ENCODE measurements at places on chromosomes 13 and 19.
A peak's percentile ranks its signal among the peaks of the same experiment; 100 is the strongest.

- DNase-seq = no peak
These were observed 86.3 kb downstream of the LRCH1 start for GRCh38 chr13:46639033-46639981.

DNA sequence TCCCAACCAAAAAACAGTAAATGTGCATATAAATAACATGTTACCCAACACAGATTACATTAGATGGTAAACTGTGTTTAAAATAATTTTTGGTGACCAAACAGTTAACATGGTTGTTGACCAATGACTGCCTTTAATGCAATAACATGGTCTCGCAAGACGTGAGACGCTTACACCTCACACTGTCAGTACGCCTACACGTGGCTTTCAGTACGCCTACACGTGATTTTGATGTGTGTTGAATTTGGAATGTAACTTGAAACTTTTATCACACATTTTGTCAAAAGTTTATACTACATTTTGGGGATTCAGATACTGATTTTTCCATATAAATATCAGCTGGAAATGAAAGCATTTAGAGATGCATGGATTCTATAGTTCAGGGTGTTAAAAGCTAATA lies 32.0 kb downstream of the SLC7A9 start:
- no peak for DNase-seq

DNA sequence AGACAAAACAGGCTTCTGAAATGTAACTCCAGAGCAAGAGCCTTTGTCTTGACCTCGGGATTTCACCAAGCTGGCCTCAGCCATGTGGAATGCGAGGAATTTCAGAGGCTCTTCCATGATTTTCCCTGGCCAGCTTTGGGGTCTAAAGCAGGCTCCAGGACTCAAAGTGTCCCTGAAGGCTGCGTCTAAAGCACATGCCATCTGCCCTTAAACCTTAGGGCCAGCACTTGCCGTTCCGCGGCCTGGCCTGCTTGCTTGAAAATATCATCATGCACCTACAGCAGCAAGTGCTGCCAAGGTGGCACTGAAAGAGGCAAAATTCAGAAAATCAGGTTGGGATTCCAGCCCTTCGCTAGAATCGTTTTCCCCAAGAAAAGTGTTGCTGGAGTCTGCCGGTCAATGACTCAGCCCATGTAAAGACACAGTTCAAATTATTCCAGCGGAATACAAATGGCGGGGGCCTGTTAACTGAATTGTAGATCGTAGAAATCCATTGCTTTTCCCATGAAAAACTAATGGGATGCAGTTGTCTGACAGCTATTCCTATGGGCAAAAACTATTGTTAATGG lies 105.7 kb upstream of the RAP2A start:
- DNase-seq = no peak

DNA sequence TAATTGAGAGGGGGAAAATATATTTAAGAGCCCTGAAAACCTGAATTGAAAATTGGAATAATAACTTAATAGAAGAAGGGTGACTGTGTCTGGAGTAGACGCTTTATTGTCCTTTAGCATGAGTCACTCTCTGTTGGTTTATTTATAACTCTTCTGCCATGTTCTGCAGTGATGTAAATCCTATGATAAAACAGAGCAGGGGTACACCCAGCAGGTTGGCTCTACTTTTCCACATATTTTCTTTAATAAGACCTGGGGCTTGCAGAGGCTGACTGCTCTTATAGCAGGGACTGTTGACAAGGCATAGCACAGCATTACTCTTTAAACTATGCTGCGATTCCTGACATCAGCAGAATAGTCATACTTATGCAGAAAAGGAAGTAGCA lies 389.9 kb upstream of the PCDH9 start:
- DNase-seq = no peak

GRCh38 chr13:30346153-30346788 lies 38.9 kb upstream of the KATNAL1 start:
- DNase-seq = peak; percentile 13

DNA sequence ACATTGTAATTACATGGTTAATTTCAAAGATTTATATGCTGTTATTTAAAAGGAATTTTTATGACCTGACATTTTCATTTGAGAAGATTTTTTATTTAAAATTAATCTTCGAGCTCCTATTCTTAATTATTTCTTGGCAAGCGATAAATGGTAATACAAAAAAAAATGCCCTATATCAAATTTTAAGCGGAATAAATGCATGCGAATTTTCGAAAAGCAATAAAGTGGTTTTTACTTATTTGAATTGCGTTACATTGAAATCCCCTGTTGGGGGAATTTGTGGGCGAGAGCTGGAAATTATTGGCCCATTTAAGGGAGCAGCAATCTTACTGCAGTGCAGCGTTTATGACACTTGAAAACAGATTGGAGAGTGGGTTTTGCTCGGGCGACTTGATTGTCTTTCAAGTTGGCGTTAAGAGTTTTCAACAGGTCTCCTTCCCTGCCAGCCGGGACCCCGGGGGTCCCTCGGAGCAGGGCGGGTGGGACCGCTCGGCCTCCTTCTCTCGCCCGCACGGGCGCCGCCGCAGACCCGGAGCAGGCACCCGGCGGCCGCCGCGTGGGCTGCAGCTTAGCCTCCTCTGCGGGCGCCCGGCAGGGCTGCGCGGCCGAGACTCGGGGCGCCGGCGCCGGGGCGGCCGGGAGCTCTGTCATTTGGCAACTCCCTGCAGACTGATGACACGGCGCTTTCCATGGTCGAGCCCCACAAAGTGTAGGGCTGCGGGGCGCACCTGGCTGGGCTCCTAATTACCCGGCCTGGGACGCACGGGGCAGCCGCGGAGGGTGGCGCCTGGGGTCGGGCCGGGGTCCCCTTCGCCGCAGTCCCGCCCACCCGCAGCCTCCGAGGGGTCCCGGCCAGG lies 255.1 kb upstream of the SOX21 start:
- DNase-seq = no peak

GRCh38 chr19:47523473-47523872 lies 8.6 kb upstream of the NAPA start:
- no peak for DNase-seq

GRCh38 chr19:13152356-13152973 lies 2.3 kb downstream of the IER2 start:
- DNase-seq = no peak

DNA sequence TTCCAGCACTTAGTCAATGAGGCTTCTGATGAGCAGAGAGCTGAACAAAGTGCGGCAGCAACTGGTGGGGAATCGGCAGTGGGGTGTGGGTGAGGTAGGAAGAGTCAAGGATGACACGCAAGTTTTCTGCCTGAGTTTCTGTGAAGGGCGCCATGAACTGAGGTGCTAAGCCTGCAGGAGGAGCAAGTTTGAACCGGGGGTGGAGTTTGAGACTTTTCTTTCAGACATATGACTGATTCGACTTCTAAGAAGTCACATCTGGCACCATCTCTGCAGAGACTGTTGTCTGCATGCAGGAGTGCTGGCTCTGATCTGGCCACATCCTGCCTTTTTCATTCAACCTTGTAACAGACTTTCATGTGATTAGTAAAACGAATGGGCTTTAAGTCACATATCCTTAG lies 14.8 kb upstream of the GPI start:
- DNase-seq = peak; percentile 64

DNA sequence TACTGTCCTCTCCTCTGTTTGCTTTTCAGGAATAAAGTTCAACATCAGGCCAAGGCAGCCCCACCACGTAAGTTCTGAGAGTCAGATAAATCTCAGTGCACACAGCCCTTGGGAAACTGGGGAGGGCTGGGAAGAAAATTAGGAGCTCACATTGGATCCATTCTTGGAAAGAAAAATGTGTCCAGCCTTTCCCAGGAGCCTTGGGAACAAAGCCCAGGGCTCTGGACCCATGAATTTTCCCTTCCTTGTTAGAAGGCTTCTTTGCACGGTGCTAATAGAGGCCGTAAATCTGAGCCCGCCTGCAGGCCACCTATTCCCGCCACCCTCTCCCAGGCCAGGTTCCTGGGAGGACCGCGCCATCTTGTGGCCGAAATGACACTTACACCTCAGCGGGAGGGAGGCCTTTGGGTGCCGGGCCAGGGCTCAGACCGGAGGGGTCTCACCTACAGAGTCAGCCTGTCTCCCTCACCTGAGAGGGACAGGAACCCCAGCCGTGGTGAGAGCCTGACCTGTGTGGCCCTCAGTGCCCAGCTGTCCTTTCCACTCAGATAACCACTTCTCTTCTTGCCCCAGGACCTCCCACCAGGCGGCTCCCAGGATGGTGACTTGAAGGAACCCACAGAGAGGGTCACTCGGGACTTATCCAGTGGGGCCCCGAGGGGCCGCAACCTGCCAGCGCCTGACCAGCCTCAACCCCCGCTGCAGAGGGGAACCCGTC lies 25.1 kb upstream of the KCTD15 start:
- peak; percentile 29 for DNase-seq

DNA sequence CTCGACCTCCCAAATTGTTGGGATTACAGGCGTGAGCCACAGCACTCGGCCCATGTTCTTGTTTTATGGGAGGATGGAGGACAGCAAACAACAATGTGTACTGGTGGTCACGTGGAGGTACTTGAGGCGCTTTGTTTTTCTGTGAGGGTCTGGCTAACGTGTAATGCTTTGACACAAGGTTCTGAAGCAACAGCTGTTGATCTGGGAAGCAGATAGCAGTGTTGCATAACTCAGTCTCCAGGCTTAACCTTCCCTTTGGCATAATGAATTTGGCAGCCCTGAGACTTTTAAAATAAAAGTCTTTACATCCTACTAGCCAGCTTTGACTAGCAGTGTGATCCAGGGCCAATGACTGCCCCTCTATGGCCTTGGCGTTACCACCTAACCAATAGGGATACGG lies 6.9 kb upstream of the ZNF580 start:
- no peak for DNase-seq

DNA sequence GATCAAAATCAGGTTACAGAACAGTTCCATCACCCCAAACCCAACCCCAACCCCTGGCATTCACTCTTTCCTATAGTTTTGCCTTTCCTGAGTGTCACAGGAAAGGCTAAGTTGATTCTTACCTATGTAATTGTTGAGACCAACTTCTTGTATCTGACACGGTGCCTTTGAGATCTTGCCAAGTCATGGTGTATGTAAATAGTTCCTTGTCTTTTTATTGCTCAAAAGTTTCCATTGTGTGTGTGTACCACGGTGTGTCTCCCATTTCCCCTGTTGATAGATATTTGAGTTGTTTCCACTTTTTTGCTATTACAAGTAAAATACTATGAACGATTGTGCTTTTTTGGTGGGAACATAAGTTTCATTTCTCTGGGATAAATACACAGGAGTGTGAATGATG lies 3.3 kb upstream of the IGFL2 start:
- DNase-seq = no peak

- DNase-seq = no peak
These were observed 510.0 kb upstream of the KLF12 start for GRCh38 chr13:74644229-74644628.

DNA sequence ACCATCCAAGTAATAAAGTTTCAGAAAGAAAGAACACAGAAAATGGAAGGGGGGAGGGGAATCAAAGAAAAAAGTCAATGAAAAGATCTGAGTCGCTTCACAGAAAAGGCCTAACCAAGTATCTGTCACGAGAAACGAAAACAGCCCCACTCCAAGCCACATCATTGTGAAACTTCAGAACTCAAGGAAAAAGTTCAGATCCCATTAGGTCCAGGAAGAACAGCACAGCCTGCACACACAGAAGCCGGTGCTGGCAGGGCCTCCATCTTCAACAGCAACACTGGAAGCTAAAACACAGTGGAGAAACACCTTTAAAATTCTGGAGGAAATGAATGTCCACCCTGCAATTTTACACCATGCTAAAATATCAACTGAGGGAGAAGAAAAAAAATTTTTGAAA lies 8.0 kb downstream of the STK24 start:
- no peak for DNase-seq

DNA sequence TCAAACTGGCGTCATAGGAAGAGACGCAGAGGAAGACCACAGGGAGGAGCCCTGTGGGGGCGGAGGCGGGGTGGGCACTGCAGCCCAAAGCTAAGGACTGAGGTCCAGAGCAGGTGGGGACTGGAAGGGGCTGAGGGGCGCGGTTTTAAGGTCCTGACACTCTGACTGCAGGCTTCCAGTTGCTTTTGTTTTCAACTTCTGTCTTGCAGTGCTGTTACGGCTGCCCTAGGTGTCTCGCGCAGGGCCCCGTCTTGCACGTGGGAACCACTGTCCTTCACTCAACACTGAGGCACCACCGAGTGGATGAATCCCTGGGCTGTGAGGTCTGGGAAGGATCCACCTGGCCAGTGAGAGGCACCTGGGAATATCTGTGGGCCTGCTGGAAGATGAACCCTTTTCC lies 76.0 kb downstream of the TEX29 start:
- DNase-seq = no peak

DNA sequence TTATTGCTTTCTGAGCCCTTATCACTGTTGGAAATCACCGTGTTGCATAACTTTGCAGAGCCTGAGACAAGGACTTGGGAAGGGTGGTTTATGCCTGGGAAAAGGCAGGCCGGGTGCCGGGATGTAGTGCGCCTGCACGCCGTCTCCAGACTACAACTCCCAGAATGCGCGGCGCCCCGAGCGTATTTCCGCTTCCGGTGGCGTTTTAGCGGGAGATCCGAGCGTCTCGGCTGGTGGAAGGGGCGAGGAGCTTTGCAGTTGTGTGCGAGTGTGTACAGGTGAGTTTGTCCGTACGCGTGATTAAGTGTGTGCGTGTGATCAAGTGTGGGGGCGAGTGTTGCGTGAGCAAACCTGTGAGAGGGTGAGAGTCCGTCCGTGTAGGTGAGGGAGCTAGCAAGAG lies 75.4 kb downstream of the PEG3 start:
- DNase-seq = no peak

DNA sequence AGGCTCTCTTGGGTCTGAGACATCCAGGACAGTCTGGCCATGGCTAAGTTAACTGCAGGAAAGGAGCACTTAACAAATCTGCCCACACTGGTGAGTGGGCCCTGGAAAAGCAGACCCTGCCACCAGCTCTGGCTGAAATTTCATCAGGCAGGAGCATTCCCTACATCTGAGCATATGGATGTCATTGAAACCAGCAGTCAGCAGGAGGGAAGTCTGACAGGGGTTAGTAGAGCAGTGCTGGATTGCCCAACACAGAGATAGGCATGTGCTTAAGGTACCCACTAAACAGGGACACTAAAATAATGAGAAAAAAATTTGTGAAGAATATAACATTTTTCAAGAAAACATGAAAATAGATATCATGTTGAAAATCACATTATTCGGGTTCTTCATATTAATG lies 13.6 kb upstream of the ACOD1 start:
- no peak for DNase-seq

DNA sequence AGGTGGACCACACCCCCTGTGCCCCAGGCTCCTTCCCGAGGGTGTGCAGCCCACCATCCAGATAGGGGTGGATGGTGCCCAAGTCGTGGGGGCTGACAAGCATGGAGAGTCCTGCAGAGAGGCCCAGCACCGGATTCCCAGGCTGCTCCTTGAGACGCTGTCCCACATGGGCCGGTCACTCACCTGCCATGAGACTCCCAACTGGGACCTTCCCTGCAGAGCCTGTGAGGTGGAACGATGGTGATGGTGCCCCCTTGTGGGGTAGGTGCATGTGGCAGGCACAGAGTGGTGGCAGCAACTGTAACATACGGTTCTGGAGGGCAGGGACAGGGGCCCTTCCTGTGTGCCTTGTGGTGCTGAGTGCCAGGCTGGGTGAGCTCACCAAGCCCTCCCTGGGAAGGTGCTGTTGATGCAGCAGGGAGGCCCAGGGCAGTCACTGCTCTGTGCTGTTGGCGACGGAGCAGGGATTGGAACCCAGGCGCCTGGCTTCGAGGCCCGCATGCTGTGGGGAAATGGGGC lies 33.1 kb downstream of the PPP1R37 start:
- peak; percentile 52 for DNase-seq

Measured in stimulated activated CD4-positive, alpha-beta T cell treated with anti-CD3 and anti-CD28 coated beads, Interleukin-2, amount 100 ng/mL, for 4 hours (primary cell).